Right ventricle myocardium inferior (tissue), 1 donor: ENCODE measurements at places on chromosomes 16 and 17. TPM values are rescaled to one million over a fixed set of nuclear protein-coding genes. Genes with fewer than 3 reads are reported as not detected.

HAS3 gene
- 0.30 TPM for total RNA-seq

RDM1 gene
- not detected for total RNA-seq

CHP2 gene
- total RNA-seq: not detected

EVI2A gene
- total RNA-seq: 3.0 TPM
